ENCODE measurements at places on chromosomes 12 and 14. TPM values are rescaled to one million over a fixed set of nuclear protein-coding genes. Genes with fewer than 3 reads are reported as not detected.

The SLC5A8 gene
- 1.1 TPM for total RNA-seq

The PFDN5 gene
- total RNA-seq: 381 TPM

The ALX1 gene
- total RNA-seq: not detected

The DICER1 gene
- total RNA-seq: 66.4 TPM

The MYO1H gene
- total RNA-seq: 0.28 TPM

The PFKM gene
- total RNA-seq: 120 TPM

The RNASE7 gene
- not detected for total RNA-seq

The PAPLN gene
- total RNA-seq: 18.3 TPM

The TSPAN8 gene
- total RNA-seq: 4.2 TPM

The LPAR5 gene
- 3.5 TPM for total RNA-seq

The PLA2G1B gene
- total RNA-seq: 0.72 TPM

The C12orf60 gene
- 3.7 TPM for total RNA-seq

The STRN3 gene
- total RNA-seq: 54.4 TPM

The CRACR2A gene
- total RNA-seq: 2.1 TPM

The GPR68 gene
- total RNA-seq: 2.0 TPM

Measured in spinal cord (tissue), 10 donors.